ENCODE measurements at places on chromosomes 6 and 20.
A peak's percentile ranks its signal among the peaks of the same experiment; 100 is the strongest.

DNA sequence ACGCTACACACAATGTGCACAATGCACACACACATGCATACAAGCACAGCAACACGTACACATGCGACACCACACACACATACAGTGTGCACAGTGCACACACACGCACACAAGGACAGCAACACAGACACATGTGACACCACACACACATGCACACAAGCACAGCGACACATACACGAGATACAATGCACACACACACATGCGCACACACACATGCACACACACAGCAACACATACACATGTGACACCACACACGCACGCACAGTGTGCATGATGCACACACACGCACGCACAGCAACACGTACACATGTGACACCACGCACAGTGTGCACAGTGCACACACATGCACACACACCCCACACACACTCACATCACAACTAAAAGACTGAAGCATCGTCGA is 327.3 kb downstream of the THBS2 start:
- peak; percentile 22 for DNase-seq

DNA sequence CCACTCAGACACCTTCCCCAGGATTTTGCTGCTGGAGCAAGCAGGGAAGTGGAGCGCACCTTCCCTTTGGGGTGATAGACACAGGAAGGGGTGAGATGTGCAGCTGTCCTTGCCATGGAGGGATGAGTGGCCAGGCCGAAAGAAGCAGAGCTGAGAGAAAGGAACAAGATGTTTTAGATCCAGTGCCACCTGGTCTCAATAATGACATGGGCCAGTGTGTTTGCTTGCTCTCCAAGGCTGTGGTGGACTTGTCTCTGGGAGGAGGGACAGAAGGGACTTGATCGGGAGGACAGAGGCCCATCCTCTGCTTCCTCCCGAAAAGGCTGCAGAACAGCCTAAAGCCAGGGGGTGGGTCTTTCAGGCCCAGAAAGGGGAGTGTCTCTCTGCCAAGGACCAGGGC is 61.7 kb upstream of the CCDC167 start:
- no peak for DNase-seq

DNA sequence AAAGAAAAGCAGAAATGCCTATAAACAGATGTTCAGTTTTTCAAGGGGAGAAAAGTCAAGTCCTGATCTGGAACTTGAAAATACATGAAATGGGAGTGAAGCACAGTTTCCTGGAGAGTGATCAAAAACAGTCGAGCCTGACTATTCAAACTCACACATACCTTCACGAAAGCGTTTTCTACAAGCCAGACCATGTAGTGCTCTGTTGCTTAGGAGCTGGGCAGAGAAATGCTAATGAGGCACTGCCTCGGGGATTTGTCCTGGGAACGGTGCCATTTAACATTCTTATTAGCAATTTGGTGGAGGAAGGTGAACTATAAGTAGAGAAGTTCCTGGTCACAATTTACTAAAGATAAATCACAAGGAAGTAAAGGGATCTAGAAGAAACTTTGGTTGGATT is 5.9 kb downstream of the NHSL1 start:
- DNase-seq, result peak; percentile 90

- DNase-seq, result no peak
Observed at GRCh38 chr20:19782669-19783068, 24.6 kb downstream of the RIN2 start.

GRCh38 chr6:132131758-132132157 is 180.6 kb upstream of the CCN2 start:
- DNase-seq, result peak; percentile 97

DNA sequence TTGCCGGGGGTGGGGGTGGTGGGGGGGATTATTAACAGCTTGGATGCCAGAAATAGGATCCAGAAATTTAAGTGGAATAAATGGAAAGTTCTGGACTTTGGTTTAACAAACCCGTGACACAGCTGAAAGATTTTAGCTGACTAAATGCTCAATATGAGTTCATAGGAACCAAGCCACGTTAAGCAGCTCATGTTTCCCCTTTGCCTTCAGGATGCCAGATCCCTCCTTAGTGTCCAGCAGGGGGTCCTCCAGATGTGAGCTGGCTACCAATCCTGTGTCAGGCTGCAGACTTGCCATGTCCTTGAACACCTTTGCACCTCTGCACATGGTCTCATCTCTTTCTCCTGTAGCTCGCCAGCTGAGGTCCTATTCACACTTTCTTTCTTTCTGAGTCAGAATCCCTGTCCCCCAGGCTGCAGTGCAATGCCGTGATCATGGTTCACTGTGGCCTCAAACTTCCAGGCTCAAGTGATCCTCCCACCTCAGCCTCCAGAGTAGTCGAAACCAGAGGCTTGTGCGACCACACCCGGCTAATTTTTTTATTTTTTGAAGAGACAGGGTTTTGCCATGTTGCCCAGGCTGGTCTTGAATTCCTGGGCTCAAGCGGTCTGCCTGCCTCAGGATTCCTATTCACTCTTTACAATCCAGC is 133.3 kb upstream of the ARMC2 start:
- DNase-seq, result peak; percentile 52

DNA sequence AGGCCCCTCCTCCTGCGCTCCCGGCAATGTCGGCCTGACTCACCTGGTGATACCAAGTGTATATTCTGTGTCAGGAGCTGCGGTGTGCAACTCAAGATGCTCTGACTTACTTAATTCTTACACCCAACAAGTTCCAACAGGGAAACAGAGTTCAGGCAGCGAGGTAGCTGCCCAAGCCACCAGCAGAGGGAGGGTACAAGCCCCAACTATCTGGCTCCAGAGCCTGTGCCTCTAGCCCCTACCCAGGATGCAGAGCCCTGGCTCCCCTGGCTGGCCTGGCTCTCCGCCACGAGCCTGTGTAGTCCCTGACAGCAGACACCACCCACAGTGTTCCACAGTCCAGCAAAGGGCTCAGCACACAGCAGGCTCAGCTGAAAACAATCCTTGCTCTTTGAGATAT is 34.9 kb downstream of the C20orf203 start:
- no peak for DNase-seq

DNA sequence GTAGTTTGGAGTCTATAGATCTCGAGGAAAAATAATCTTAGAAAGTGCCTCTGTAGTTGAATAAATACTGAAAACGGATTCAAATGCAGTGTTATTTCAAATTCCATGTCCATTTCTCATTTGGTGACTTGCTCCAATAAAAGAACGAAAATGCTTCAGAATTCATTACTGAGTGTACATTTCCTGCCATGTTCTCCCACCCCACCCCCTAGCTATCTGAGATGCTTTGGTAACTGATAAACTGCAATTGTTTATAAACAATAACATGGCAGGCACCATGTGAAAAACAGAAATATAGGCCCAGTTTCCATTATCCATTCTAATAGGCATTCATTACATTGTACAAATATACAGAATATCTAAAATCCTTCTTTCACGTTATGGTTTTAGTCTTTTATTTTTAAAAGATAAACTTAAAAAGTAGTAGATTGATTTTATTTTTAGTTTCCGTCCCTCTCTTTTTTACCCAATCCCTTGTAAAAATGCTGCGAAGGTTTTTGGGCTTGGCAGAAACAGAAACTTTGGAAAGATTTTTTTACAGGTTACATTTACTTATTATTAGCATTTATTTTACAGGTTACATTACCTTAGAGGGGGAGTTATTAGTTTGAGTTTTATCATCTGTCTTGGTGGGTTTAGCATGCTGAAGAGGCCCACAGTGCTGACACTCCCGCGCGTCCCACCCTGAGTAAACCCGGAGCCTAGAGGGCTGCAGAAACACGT is 1.5 kb downstream of the FAM162B start:
- no peak for DNase-seq

- peak; percentile 66 for DNase-seq
Observed at GRCh38 chr6:157380458-157380778, 572 bp upstream of the ZDHHC14 start.

DNA sequence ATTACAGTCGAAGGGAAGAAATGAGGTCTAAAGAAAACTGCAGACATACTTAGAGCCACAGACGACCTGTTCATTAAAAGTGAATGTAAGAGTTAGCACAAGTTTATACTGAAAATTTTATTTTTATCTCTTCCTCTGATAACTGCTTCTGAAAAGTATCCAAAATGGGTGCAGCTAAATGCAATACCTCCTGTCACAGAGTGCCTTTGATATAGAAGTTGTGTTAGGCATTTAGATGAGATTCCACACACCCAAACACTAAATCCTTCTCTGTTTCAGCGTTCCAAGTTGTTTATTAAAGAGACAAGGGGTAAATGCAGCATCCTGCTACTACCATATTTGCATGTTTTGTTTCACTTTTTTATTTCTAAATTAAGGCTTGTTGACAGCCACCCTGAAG is 214.7 kb upstream of the TSHZ2 start:
- no peak for DNase-seq

DNA sequence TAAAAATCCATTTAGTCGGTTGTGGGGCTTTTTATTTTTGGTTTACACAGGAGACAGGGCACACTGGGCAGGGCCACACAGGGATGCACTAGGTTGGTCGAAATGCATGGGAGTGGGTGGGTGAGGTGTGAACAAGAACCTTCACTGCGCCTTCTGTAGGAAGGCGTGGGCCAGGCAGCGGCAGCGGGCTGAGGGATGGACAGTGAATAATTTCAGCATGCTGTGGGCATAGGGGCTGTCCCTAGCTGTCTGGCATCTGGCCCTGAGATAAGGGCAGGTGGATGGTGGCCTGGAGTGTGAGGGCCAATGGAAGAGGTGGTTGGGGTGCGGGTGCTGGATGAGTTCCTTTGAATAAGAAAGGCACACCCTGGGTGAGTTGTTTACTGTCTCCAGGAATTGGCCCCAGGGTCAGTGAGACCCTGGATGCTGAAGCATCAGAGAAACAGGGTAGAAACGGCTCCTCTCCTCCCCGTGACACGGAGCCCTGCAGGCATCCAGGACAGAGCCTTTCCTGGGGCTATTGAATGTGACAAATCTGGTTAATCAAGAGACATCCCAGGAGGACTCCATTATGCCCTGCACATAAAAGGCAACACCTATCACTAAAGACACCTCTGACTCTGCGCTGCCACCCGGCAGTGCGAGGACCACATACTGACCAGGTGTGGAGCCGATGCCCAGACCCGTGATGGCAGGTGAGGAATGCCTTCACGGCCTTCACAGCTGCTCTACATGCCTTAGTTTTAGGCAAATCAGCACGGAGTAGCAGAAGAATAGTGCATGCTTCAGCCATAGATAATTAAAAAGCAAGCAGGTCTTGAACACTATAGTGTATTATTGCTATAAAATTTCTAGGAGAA is 123.0 kb upstream of the SNX9 start:
- DNase-seq, result peak; percentile 68

DNA sequence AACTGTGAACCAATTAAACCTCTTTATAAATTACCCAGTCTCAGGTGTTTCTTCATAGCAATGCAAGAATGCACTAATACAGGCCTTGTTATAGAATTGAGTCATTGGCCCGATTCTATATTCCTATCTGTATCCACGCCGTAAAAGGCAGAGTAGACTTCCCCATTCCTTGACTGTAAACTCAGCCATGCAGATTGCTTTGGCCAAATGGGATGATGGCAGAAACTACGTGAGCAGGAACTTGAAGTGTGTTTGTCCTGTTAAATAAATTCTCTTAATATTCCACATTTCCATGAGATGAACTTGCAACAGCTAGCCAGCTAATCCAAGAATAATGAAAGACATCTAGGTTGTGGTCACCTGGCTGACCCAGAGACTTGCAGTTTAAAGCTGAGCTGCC is 3.9 kb upstream of the SAYSD1 start:
- no peak for DNase-seq

- DNase-seq, result no peak
Observed at GRCh38 chr6:36781669-36782068, 57.6 kb downstream of the CPNE5 start.

DNA sequence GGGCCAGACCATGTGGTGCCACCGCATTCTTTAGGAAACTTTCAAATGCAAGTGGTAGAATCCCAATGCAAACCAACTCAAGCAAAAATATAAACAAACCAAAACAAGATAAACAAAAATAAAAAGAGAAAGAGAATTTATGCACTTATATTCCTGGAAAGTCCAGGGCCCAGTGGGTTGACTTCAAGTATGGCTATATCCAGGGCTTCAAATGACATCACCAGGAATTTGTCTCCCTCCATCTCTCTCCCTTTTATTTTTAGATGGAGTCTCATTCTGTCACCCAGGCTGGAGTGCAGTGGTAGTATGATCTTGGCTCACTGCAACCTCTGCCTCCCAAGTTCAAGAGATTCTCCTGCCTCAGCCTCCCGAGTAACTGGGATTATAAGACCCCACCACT is 56.1 kb upstream of the PNRC1 start:
- no peak for DNase-seq

- peak; percentile 86 for DNase-seq
Observed at GRCh38 chr20:63442100-63442493, 30.4 kb downstream of the KCNQ2 start.

DNA sequence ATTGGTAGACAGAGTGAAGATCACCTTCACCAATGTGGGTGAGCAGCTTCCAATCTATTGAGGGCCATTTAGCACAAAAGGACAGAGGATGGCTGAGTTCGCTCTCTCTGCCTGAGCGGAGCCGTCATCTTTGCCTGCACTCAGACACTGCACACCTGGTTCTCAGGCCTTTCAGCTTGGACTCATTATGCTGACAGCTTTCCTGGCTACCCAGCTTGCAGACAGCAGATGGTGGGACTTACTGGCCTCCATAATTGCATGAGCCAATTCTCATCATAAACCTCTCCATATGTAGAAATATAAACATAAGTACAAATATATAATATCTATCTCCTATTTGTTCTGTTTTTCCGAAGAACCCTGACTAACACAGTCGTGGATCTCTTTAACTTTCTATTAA is 13.7 kb downstream of the TBXT start:
- DNase-seq, result no peak

DNA sequence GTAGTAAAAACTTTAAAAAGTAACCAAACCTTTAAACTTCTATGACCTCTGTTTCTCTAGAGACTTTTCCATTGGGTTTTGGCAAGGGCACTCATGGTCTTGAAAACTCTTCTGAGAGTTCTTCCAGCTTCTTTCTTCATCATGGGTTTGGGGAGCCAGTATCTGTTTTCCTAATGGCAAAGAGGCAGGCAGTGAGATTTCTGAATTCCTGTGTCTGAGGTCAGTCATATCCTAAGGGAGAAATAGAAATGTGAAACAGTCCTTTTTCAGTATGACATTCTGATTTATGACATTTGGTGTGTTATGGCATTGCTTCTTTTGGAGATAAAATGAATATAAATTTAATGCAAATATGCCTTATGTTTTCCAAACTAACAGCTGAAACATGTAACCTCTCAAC is 518.5 kb upstream of the MARCKS start:
- DNase-seq, result no peak

DNA sequence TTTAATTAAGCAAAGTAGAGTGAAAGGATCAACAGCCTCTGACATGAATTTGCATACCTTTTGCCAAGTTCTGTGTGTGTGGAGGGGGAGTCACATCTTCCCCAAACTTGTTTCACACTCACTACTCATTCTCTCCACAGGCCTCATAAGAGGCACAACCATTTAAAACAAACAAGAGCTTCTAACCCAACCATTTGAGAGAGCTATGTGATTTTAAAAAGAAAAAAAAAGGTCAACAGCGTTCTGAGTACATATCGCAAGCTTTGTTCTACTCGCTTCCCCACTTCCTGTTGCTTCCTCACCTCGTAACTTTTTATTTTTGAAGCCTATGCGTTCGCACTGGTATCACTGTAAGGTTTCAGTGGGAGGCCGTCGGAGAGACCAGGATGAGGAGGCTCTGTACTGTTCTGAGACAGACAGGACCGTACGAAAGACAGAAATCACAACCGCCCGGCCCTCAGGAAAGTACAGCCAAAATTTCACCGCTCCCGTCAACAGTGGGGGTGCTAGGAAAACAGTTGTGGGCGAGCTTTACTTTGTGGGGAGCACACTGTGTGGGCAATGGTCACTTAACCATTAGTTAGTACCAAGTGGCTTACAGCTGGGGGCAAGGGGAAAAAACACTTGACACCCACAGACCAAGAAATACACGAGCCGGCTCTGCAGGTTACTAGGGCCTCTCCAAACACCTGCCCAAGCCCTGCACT is 61.3 kb downstream of the TRERF1 start:
- no peak for DNase-seq
